Kidney glomerular epithelial cell (primary cell): ENCODE measurements at places on chromosomes 16 and 17.

DNA sequence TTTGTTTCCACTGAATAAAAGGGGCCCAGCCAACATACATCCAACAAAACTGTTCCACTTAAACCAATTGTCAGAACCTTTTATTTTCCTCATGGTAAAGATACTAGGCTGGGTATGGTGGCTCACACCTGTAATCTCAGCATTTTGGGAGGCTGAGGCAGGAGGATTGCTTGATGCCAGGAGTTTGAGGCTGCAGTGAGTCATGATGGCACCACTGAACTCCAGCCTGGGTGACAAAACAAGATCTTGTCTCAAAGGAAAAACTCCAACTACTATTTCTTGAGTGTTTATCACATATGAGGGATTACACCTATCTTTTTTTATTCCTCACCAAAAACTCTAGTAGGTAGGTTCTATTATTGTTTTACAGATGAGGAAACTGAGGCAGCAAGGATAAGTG lies 4.7 kb upstream of the PSMC5 start:
- no peak for DNase-seq

DNA sequence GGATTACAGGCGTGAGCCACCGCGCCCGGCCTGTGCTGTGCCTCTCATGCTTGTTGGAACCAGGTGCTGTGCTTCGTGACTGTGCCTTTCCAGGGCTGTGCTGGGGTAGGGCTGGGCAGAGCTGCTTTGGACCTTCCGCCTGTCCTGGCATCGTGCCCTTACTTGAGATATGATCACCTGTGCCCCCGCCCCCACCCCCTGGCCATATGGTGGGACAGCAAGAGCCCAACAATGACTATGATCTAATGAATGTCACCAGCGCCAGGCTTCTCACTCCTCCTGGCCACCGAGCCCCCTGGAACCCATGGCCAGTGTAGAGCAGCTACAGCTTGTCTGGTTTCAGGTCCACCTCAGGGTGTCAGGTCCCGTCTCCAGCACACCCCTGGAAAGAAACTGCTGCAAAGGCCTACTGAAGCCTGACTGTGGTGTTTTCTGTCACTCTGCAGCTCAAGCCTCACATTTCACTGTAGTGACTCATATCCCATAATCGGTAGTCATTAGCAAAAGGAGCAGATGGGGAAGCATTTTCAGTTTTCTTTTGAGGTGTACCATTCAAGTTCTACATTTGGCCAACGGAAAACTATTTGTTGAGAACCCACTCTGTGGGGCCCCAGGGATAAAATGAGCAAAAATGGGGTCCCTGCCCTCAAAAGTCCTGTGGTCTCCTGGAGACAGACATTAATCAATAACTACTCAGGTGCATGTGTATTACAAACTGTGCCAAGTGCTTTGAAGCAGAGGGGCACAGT lies 22.1 kb downstream of the FCSK start:
- DNase-seq: peak; percentile 76

DNA sequence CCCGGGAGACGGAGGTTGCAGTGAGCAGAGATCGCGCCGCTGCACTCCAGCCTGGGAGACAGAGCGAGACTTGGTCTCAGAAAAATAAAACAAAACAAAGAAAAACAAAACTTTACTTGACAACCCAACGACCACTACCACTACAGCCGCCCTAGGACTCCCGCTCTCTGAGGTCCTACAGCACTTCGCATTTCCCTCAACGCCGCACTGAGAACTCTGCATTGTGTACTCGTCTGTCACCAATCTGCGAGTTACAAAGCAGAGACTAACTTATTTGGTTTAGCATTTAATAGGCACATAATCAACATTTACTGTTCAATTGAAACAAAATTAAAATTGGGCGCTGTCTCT lies 479 bp upstream of the ZNF207 start:
- DNase-seq: no peak

DNA sequence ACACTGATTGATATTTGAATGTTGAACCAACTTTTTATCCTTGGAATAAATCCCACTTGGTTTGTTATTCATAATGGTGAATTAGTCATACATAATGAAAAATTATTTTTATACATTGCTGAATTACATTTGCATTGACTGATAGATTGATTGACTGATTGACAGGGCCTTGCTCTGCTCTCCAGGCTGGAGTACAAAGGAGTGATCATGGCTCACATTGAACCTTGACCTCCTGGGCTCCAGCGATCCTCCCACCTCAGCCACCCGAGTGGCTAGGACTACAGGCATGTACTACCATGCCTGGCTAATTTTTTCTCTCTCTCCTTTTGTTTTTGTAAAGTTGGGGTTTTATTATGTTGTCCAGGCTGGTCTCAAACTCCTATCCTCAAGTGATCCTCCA lies 97.8 kb downstream of the ARHGAP44 start:
- no peak for DNase-seq

DNA sequence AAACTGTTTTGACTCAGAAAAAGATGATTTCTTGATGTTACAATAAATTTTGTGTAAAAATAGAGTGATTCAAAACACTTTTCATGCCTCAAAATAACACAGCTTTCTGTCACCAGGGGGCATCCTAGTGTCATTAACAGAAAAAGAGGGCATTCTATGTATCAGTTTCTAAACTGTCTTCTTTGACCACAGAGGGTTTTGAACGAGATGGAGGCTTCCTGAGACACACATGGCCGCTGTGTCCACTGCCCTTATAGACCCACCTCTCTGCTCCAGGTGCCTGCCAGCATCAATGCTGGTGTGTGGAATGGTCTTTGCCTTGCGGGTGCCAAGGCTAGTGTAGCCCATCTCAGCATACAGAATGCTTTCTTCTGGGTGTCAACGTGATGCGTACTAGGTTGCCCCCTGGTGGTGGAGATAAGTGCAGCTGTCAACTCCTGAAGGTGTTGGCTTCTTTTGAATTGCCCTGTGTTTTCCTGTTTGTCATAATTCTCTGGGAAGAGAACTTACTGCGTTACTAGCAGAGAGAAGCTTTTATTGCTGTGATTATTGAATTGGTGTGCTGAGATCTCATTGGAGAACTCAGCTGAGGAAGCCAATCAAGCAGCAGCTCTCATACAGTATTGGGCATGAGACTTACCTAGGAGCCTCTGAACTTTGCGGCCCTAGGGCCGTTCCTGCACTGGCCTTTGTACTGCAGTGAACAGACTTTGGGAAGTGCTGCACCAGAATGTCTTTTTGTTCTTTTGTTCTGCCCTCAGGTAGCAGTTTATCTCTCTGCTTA lies 38.6 kb downstream of the USP10 start:
- peak; percentile 67 for DNase-seq

GRCh38 chr16:4976079-4976478 lies 17.9 kb downstream of the SEC14L5 start:
- no peak for DNase-seq

GRCh38 chr16:28986046-28986445 lies 1.2 kb downstream of the LAT start:
- no peak for DNase-seq

- no peak for DNase-seq
Observed at GRCh38 chr16:23784811-23785447, 30.1 kb downstream of the CHP2 start.

GRCh38 chr16:67480833-67481560 lies at the start of gene ATP6V0D1:
Gene ATP6V0D1 (minus strand): TSS chr16:67481157. CDS start chr16:67481086, 71 bp downstream.
- DNase-seq: peak; percentile 96

DNA sequence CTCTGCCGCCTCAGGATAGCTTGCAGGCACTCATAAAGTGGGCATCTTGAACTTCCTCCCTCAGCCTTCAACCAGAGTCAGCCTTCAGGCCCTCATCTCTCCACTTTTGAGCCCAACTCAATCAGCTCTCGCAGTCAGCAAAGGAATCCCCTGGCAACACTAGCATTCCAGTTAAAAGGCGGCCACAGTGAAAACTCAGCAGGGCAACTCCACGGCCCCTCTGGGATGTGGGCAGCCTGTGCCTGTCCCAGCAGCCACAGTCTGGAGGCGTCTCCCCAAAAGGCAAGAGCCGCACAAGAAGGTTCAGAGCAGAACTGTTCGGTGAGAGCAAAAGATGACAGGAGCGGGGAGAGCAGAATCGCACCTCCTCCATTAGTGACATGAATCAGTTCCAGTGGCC lies 9.0 kb downstream of the TMEM11 start:
- DNase-seq: no peak

GRCh38 chr17:9658593-9659211 lies 13.4 kb downstream of the USP43 start:
- DNase-seq: no peak

DNA sequence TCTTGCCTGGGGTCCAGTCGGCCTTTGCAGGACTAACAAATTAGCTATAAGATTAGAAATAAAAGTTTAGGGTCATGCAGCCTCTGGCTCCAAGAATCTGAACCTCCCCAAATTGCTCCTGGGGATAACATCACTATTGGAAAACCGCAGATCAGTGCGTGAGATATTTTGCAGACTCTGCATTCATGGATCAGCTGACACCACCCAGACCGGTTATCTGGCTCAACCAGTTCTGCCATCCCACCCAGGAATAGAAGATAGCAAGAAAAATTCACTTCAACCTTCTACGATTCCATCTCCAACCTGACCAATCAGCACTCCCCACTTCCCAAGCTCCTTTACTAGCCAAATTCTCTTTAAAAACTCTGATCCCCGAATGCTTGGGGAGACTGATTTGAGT lies 4.3 kb upstream of the PGS1 start:
- no peak for DNase-seq

GRCh38 chr16:87561200-87562105 lies 40.9 kb upstream of the JPH3 start:
- no peak for DNase-seq

DNA sequence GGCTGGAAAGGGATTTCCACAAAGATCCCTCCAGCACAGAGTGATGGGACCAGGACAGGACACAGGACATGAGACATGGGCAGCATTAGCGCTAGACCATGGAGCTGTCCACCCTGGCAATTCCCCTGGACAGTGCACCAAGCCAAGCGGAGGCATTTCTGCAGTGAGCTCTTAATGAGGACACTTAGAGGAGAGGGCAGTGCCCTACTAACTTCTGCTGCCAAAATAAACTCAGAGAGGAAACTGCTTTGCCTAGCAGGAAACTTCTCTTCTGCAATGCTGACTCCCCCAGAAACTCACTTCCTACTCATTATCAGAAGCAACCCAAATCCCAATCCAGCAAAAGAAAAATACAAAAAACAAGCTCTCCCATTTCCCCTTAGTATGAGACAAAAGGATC lies 119.2 kb downstream of the HS3ST2 start:
- no peak for DNase-seq

DNA sequence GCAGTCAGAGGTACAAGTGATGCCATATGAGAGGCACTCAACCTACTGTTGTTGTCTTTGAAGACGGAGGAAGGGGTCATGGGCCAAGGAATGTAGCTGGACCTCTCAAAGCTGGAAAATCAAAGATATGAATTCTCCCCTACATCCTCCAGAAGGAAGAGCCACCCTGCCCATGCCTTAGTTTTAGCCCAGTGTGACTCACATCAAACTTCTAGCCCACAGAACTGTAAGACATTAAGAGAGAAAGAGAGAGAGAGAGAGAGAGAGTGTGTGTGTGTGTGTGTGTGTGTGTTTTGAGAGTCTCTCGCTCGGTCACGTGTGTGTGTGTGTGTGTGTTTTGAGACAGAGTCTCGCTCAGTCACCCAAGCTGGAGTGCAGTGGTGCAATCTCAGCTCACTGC lies 87.1 kb downstream of the STX8 start:
- no peak for DNase-seq

DNA sequence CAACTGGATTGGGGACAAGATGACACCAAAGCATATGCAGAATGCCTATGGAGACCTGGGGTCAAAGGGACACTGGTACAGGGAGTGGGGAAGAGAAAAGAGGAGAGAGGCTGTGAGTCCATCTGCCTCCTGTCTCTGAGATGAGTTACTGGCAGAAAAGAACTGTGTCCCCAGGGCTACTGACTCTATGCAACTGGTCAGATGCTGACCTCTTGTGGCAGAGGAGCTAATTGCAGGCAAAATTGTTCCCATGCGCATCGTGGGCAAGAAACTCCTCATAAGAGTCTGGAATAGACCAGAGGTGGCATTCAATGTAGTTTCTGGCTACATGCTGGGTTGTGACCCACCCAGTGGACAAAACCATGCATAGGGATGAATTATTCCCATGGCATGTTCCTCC lies 26.1 kb upstream of the MLKL start:
- DNase-seq: no peak

DNA sequence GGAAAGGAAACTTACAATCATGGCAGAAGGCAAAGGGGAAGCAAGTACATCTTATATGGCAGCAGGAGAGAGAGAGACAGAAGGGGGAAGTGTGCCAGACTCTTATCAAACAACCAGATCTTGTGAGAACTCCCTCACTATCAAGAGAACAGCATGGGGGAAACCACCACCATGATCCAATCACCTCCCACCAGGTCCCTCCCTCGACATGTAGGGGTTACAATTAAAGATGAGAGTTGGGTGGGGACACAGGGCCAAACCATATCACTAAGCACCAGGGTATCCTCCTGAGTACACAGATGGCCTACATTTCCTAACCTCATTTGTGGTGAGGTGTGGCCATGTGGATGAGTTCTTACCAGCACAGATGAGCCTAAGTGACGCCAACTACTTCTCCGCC lies 348.6 kb upstream of the ZFHX3 start:
- DNase-seq: no peak

- no peak for DNase-seq
Observed at GRCh38 chr16:51390877-51391276, 239.8 kb upstream of the SALL1 start.

DNA sequence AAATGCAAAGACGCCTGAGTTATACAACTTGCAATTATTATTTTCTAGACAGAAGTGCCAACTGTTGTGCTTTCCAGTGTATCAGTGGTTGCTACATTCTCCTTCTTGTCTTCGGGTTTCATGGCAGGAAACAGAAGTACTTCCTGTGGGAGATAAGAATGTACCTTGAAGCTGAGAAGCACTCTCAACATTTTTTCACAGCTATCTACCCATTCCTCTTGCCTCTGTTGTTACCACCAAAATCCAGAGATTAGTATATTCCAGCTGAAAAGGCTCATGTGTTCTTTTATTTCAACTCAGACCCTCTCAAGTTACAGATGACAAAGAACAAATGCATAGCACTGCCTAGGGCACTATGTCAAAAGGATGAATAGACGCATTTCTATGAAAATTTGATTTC lies 4.8 kb upstream of the ADAT1 start:
- DNase-seq: no peak

GRCh38 chr16:23186171-23186570 lies 3.6 kb downstream of the SCNN1G start:
- no peak for DNase-seq

DNA sequence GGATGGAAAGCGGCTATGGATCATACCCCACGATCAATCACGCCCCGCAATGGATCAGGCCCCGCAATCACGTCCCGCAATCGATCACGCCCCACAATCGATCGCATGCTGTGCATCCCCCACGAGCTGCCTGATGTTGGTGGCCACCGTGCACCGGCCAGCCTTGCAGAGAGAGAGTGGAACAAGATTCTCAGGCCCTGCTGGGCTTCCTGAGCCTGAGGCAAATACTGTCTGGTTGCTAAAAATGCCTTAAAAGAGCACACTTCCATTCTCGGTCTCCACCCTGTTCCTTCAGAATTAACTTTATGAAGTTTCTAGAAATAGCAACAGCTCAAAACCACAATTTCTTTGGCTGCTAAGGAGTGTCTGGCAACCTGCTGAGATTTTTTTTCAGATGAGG lies 81.5 kb downstream of the VPS53 start:
- no peak for DNase-seq
